ENCODE measurements at places on chromosomes 6 and 20. TPM values are rescaled to one million over a fixed set of nuclear protein-coding genes. Genes with fewer than 3 reads are reported as not detected.

Gene DEK
- total RNA-seq, result 241 TPM

Gene SLC24A3
- not detected for total RNA-seq

Gene CRISP1
- total RNA-seq, result not detected

Gene RBPJL
- not detected for total RNA-seq

Gene SLC16A10
- total RNA-seq, result 13.4 TPM

Gene COL20A1
- not detected for total RNA-seq

GRCh38 chr20:10540636-10541493, 105.8 kb downstream of the SLX4IP start:
- DNase-seq, result no peak

GRCh38 chr6:137852346-137852745, 14.7 kb upstream of the TNFAIP3 start:
- DNase-seq, result no peak

Gene MEI4
- total RNA-seq, result not detected

GRCh38 chr20:37741570-37741969, 47.7 kb downstream of the CTNNBL1 start:
- no peak for DNase-seq

DNA sequence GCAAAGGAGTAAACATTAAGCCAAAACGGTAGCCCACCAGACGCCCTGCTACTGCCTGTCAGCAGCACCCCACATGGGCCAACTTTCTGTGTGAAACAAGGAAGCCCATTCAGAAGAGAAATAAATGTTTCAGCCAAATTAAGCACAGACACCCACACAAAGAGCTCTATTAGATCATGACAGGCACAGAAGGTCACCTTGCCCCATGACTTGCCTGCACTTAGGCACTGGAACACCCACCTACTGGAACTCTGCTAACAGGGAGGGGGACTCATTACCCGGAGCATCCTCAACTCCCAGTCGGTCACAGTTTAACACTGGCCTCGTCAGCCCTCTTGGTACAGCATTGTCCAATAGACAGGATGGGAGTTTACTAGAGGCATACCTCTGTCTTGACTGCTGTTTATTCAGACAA, 31.8 kb downstream of the GFOD1 start:
- no peak for DNase-seq
